ENCODE measurements at places on chromosomes 7 and 10.

DNA sequence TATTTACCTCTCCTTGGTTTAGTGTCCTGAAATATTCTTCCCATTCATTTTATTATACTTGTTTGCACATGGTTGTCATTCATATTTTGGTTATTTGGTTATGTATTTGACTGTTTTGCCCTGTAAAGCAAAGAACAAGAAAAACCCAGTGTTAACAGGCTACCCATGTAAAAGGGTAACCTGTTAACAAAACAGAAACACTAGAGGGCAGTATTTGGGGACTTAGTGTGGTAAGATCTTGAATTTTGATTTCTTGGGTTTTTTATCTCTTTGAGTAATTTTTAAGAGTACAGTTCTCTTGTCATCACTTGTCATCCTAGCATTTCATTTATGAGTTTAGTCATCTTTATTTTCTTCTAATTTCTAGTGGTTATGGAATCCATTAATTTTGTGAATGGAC is 51.3 kb downstream of the POLL start:
- DNase-seq: peak; percentile 41

- no peak for DNase-seq
These were observed 12.1 kb upstream of the CCNY start for GRCh38 chr10:35324196-35324595.

DNA sequence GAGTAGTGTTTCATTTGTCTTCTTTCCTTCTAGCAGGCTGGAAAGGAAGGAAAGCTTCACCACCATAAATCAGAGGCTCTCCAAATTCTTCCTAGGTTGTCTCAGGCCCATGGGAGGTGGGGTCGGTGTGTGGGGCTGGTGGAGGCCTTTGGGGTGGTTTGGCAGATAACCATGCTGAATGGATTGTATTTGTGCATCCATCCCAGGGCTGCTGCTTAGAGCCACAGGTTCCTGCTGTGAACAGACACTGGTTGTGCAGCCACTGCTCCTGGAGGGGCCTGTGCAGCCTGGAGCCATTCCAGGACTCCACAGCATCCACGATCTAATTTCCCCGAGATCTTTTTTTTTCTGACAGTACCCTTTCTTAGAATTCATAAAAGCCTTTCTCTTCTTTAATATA is 741.8 kb downstream of the SUGCT start:
- DNase-seq: no peak

- no peak for DNase-seq
These were observed 119.9 kb downstream of the ADCYAP1R1 start for GRCh38 chr7:31171984-31172383.

DNA sequence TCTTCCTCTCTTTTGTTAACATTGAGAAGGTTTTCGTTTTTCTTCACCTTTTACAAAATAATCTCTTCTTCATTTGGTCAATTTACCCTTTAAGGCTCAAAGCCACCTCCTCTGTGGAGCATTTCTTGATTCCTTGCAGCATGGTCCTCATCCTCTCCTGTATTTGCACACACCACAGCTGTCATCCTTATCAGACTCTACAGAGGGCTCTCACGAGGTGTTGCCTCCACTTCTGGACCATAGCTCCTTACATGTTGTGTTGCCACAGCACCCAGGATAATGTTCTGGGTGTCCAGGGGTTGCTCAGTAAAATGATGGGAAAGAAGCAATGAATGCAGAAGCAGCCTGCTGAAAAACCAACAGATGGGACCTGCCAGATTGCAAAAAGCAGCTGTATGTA is 192.8 kb downstream of the SH2D4B start:
- no peak for DNase-seq

Measured in CD4-positive, alpha-beta T cell treated with Interleukin-21 for 1 hour (primary cell).